CD4-positive, alpha-beta T cell treated with Interferon alpha-2 for 1 hour (primary cell): ENCODE measurements at places on chromosomes 13 and 19.

DNA sequence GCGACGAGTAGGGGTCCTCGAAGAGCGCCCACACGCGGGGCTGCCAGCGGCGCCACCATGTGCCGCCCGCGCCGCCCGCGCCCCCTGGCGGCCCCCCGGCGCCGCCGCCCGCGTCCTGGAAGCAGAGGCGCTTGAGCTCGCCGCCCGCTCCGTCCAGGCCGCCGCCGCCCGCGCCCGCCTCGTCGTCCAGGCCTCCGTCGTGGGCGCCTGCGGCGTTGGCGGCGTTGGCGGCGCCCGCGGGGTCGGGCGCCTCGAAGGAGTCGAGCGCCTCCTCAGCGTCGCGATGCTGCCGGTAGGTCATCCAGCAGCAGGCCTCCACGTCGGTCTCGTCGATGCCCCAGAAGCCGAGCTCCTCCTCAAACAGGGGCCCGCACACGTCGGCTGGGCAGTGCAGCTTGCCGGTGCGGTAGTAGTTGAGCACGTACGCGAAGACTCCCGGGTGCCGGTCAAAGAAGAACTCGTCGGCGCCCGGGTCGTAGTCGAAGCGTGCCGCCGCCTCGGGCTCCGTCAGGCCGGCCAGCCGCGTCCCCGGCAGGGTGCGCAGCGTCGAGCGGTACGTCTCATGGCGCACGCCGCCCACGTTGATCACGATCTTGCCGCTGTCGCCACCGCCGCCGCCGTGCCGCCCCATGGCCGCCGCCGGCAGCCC is 829 bp downstream of the KCNC3 start:
- no peak for DNase-seq

DNA sequence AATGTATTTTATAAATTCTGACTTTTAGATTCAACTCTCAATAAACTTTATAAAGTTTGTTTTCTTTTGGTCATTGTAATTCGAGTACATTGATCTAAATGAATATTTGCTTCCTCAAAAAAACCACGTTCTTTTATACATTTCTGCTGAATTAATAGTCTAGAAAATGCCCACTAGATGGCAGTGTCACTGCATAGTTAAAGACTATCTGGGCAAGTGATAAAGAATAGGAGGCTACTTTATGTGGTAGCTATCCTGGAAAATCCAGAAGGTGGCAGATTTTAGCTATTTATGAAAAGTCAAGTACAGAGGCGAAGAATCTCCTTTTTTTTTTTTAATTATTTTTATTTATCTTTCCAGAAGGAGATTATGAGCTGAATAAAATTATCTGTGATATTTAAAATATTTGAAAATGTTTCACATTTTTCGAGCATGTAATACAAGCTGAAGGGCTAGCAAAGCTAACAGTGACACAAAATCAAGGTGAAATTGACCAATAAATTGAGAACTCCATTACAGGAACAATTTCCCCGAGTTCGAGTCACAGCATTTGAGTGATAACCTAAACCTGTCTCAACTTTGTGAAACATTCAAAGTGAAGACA is 221.8 kb downstream of the OLFM4 start:
- peak; percentile 50 for DNase-seq

DNA sequence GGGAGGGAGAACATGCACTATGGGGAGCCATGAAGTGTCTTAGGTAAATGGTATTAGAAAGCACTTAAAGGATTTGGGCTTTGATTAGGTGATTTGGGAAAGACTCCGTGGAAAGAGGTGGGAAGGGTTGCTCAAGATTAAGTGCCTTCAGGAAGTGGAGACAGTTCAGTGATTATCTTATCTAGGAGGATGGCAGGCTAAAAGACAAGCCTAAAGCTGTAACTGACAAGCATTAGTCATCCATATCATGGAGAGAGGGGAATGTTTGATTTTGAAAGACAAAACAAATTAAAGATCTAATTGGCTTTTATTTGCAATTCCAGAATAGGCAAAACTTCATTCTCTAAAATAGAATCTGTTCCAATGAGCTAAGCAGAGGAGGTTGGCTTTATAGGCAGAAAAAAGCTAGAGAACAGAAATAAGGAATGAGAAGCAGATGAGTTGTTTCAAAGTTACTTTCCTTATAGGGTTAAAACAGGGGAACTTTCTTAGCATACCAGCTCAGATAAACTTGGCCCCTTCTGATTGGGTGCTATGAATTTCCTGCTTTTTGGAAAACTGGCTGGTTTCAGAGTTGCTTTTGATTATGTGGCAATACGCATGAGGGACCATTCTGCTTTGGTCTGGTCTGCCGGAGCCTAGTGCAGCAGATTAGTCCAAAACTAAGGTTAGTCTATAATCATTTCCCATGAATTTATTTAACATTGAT is 1.8 kb upstream of the DIAPH3 start:
- no peak for DNase-seq

- no peak for DNase-seq
Observed at GRCh38 chr13:49062297-49062896, 86.7 kb downstream of the FNDC3A start.

- no peak for DNase-seq
Observed at GRCh38 chr13:89900104-89900765, 1447.3 kb upstream of the MIR17HG start.

DNA sequence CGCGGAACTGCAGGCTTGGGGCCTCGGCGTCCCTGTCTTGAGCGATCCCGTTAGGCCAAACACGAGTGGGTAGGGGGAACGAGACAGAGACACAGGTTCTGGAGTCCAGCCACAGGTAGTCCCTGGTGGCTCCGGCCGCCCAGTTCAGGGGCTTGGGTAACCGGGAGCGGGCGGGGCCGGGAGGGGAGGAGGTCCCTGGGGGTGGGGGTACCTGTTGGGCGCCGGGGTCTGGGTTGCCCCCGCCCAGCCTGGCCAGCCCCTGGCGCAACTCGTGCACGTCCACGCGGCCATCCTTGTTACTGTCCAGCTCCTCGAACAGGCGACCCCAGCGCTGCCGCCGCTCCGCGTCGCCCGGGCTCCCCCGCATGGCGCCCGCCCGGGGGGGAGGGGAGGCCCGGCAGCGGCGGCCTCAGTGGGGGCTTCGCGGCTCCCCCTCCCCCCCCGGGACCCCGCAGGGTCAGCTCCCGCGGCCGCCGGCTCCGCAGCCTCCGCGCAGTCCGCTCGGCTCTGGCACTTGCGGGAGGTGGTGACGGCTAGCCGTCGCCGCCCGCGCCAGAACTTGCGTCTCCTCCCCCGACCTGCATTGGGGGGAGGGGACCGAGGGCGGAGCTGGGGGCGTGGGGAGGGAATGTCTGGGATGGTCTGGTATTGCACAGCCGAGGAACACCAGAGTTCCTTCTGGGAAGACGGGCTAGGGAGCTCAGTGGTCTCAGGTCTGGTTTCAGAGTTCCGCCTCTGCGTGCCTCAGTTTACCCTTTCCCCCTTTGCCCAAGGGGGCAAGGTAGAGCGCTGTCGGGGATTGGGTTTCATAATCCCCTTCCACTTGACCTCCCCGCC is at the start of gene SLC25A23:
Gene SLC25A23 (minus strand): TSS at position 531 of the 837 bp plus-strand sequence. CDS start 164 bp downstream, at position 367.
- DNase-seq = peak; percentile 54

DNA sequence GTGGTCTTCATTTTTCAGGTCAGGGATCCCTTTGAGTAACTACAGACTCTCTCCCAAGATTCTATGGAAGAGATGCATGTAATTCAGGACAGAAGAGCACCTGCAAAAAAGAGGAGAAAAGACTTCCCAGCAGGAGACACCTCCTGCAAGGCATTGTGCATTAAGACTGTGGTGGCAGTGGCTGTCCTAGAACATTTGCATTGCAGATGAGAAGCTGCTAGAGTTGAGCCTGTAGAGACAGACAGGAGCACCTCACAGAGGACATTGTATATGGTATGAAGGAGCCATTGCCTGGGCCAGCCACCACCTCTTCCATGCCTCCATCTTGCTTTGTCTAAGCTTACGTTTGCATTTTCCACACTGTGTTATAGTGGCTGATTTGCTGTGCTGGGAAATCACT is 11.2 kb upstream of the MYO16 start:
- no peak for DNase-seq

DNA sequence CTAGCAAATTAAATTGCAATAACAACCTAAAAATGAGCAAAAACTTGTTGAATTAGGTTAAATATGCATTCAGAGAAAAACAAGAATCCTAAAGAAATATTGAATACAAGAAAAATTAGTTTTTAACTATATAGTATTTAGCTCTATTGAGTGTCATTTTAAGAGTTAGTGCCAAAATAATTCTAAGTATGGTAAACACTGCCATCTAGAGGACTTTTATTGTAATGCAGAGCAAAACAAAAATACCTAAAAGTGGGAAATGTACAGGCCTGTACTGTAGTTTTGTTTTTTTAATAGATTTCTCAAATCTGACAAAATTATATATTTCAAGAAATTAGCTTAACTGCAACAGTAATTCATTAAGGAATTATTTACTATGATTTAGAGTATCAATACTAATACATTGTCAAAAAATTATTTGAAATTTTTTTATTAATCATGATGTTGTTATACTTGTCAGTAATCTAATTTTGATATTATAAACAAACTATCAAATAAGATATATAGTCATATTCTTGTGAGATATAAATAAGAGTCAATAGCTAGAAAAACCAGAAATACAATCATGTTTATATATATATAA is 8.2 kb upstream of the PCDH9 start:
- DNase-seq = peak; percentile 56

GRCh38 chr19:57068921-57069697 is 50.7 kb upstream of the USP29 start:
- no peak for DNase-seq

GRCh38 chr19:2051773-2052704 is 995 bp upstream of the MKNK2 start:
- DNase-seq = peak; percentile 78

- DNase-seq = no peak
Observed at GRCh38 chr13:24606486-24607170, 73.6 kb upstream of the ATP12A start.

GRCh38 chr13:104854698-104855097 is 1680.8 kb downstream of the EFNB2 start:
- no peak for DNase-seq

- DNase-seq = no peak
Observed at GRCh38 chr19:7897292-7897691, 6.4 kb upstream of the MAP2K7 start.

DNA sequence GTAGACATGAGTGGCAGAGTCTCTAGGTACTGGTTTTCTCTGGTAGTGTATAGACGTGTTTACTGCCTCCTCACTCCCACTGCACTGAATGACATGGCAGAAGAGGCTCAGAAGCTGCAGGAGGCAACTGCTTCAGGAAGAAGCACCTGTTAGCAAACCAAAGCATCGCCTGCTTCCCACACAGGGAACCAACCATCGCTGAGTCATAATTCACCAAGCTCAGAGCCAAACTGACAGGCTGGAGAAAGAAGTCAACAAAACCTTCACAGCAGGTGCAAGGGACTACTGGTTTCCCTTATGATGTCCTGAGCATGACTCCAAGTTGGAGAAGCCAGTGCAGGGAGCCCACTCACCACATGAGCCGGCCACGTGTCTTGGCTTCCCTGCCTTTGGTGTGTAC is 69.8 kb downstream of the KCTD12 start:
- DNase-seq = no peak

DNA sequence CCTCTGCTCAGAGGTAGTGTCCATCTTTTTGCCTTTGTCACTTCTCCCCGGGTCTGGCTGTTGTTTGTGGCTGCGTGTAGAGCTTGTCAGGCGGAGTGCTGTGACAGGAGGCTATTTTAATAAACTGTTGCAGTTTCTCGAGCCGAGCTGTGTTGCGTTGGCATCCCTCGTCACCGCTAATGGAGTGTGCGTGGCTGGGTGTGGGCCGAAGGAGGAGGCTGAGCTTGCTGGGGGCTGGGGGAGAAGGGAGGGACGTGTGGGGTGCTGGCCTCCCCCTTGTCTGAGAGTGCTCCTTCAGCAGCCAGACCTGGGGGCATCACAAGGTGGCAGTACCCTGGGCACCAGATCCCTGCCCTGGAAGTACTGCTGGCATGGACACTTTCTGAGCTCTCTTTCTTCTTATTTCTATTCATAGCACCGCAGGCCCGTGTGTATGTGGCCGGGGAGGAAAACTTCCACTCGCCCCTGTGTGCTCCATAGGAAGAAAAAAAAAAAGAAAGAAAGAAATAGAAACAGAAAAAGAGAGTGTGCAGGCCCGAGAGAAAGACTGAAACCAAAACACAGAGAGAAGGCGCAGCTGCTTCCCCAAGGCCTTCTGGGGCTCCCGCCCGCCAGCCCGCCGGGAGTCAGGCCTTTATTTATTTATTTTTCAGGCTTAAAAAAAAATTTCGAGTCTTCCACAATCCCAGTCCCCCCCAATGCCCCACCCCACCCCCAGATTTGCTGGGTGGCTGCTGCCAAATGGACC is 27.0 kb downstream of the NFIX start:
- DNase-seq = no peak
